ENCODE measurements at places on chromosomes 12 and 14. TPM values are rescaled to one million over a fixed set of nuclear protein-coding genes. Genes with fewer than 3 reads are reported as not detected.

DNA sequence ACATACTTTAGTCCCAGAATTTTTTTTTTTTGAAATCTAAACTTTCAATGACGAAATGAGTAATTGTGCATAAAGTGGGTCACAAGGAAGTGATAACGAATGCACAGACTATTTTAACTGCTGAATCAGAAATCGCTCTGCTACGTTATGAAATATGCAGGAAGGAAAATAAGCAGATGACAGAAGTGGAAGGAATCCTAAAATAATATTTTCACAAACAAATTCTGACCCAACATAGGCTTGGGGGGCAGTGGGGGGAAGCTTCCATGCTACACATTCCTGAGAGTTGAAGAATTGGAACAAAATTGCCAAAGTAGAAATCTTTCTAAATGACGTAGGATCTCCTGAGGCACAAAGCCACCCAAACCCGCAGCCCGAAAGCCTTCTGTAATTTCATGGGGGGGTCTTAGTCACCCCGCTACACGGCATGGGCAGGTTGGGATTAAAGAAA is 89.6 kb downstream of the ARF6 start:
- peaks cover 19% of the 10 kb centered on the region for H3K4me1 ChIP-seq
- H3K36me3 ChIP-seq, result no peaks in the 10 kb centered on the region
- no peaks in the 10 kb centered on the region for H3K27me3 ChIP-seq
- H3K4me3 ChIP-seq, result no peak overlapping the region

- no peaks in the 10 kb centered on the region for H3K27me3 ChIP-seq
- peak; percentile 76 for DNase-seq
- peaks cover 2% of the 10 kb centered on the region for H3K36me3 ChIP-seq
- H3K4me3 ChIP-seq, result no peak overlapping the region
Observed at GRCh38 chr12:124841558-124841945, 22.1 kb downstream of the SCARB1 start.

GRCh38 chr12:102215992-102216691 is 18.5 kb upstream of the PMCH start:
- no peaks in the 10 kb centered on the region for H3K36me3 ChIP-seq
- no peak overlapping the region for H3K27ac ChIP-seq
- no peak overlapping the region for H3K4me3 ChIP-seq

- H3K36me3 ChIP-seq, result no peaks in the 10 kb centered on the region
- H3K4me1 ChIP-seq, result no peaks in the 10 kb centered on the region
Observed at GRCh38 chr14:56150645-56151345, 32.6 kb downstream of the PELI2 start.

The HCAR1 gene
- polyA plus RNA-seq, result 0.46 TPM

The SLC8A3 gene
- polyA plus RNA-seq, result 0.42 TPM

GRCh38 chr12:49912345-49913255 is 8.9 kb upstream of the FAIM2 start:
- H3K4me3 ChIP-seq, result no peak overlapping the region
- H3K27me3 ChIP-seq, result peaks cover 6% of the 10 kb centered on the region
- no peaks in the 10 kb centered on the region for H3K36me3 ChIP-seq
- H3K4me1 ChIP-seq, result no peaks in the 10 kb centered on the region
- no peak for DNase-seq

DNA sequence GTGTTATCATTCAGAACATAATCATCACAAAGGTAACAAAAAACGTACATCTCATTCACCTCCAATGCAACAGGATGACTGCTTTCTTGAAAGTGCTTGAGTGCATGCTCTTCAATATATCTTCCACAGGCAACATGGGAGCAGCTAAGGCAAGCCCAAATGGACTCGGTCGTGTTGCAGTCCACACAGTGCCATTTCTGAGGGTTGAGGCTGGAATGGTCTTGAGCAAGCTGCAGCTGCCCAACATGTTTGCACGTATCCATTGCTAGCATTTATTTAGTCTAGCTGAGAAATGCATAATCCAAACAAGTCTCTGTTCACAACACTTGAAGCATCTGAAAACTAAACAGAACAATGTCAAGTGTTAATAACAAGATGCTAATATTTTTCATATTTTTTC is 17.3 kb downstream of the USP44 start:
- no peaks in the 10 kb centered on the region for H3K27me3 ChIP-seq
- H3K27ac ChIP-seq, result no peak overlapping the region
- H3K4me1 ChIP-seq, result peaks cover 2% of the 10 kb centered on the region
- DNase-seq, result no peak

DNA sequence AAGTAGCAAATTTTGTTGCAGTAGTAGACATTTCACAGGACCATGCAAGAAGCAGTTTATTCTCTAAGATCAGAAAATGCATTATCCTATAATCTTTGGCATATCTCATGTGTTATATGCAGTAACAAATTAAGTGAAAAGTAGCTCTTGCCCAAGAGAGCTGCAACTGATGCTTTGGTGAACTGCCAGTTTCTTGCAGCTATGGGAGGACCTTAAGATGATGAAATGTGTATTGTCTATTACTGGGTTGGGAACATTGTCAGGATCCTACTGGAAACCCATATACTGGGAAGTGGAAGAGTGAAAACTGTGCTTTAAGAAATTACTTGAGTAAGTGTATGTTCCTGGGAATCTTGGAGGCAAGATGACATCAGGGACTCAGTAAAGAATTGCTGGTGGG is 238.8 kb downstream of the DACT1 start:
- H3K4me3 ChIP-seq, result no peak overlapping the region
- no peaks in the 10 kb centered on the region for H3K27me3 ChIP-seq
- H3K4me1 ChIP-seq, result no peaks in the 10 kb centered on the region
- no peak for DNase-seq
- H3K27ac ChIP-seq, result no peak overlapping the region

DNA sequence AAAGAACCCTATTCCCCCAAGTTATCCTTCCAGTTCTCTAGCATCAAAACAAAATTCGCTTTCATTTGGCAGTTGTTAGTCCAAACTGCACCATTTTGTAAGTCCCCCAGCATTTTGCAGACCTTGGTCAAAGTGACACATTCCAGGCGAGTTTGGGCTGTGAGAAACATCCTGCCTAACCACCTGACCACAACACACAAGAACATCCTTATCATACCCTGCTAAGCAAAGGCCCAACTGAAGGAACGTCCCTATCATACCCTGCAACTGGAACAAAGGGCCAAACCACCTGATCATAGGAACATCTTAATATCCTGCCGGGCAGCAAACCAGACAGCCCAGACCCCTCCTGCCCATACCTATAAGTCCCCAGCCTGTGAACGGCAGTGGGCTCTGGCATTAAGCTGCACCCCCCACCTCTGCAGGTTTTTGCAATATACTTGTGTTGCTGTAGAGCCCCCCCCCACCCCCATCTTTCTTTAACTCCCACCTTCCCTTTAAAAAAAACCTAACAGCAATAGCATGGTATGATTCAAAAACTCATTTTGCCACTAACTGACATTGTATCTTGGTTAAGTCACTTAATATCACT is 2.7 kb downstream of the PCNX4 start:
- peaks cover 20% of the 10 kb centered on the region for H3K4me1 ChIP-seq
- H3K27me3 ChIP-seq, result no peaks in the 10 kb centered on the region
- H3K4me3 ChIP-seq, result no peak overlapping the region

- no peak overlapping the region for H3K27ac ChIP-seq
- H3K36me3 ChIP-seq, result peaks cover 18% of the 10 kb centered on the region
Observed at GRCh38 chr14:50773632-50774541, 57.1 kb downstream of the NIN start.

GRCh38 chr12:42584651-42585111 is 4.9 kb downstream of the PRICKLE1 start:
- H3K27ac ChIP-seq, result no peak overlapping the region
- H3K4me1 ChIP-seq, result peaks cover 11% of the 10 kb centered on the region
- no peaks in the 10 kb centered on the region for H3K36me3 ChIP-seq
- H3K27me3 ChIP-seq, result peaks cover 22% of the 10 kb centered on the region
- H3K4me3 ChIP-seq, result no peak overlapping the region
- DNase-seq, result no peak

- no peaks in the 10 kb centered on the region for H3K4me1 ChIP-seq
- no peak overlapping the region for H3K27ac ChIP-seq
- no peak overlapping the region for H3K4me3 ChIP-seq
- no peaks in the 10 kb centered on the region for H3K36me3 ChIP-seq
- H3K27me3 ChIP-seq, result no peaks in the 10 kb centered on the region
- no peak for DNase-seq
Observed at GRCh38 chr12:109764123-109764522, 50.5 kb downstream of the FAM222A start.

The GALNT9 gene
- polyA plus RNA-seq, result 4.5 TPM

GRCh38 chr12:19018302-19018970 is 111.1 kb upstream of the PLEKHA5 start:
- DNase-seq, result no peak
- no peak overlapping the region for H3K4me3 ChIP-seq
- no peak overlapping the region for H3K27ac ChIP-seq
- no peaks in the 10 kb centered on the region for H3K27me3 ChIP-seq
- no peaks in the 10 kb centered on the region for H3K36me3 ChIP-seq
- H3K4me1 ChIP-seq, result peaks cover 14% of the 10 kb centered on the region

The KRT86 gene
- 0.97 TPM for polyA plus RNA-seq

The CLEC4C gene
- polyA plus RNA-seq, result 0.07 TPM

- no peak overlapping the region for H3K27ac ChIP-seq
- H3K4me3 ChIP-seq, result no peak overlapping the region
- no peak for DNase-seq
- no peaks in the 10 kb centered on the region for H3K36me3 ChIP-seq
- peaks cover 3% of the 10 kb centered on the region for H3K4me1 ChIP-seq
Observed at GRCh38 chr12:20469300-20469699, 101.0 kb downstream of the PDE3A start.

DNA sequence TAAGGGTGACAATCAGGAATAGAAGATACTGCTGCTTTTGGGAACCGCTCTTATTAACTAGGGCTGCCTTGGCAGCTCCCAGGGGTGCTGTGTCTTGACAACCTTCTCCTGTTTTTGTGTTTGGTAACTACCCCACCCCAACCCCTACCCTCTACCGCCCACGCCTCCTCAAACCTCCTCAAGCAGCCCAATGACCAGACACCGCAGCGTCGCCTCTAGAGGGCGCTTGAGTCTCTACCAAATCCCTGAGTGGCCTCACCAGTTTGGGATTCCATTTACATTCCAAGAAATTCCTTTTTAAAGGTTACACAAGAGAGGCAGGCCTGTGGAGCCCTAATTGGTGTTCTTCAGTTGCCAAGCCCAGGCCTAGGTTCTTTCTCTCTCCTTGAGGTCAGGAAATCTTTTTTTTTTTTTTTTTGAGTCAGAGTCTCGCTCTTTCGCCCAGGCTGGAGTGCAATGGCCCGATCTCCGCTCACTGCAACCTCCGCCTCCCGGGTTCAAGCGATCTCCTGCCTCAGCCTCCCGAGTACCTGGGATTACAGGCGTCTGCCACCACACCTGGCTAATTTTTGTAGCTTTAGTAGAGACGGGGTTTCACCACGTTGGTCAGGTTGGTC is 72.4 kb upstream of the USP44 start:
- DNase-seq, result peak; percentile 62
- no peak overlapping the region for H3K27ac ChIP-seq
- H3K4me3 ChIP-seq, result no peak overlapping the region
- no peaks in the 10 kb centered on the region for H3K36me3 ChIP-seq

The NANOG gene
- polyA plus RNA-seq, result 0.10 TPM

DNA sequence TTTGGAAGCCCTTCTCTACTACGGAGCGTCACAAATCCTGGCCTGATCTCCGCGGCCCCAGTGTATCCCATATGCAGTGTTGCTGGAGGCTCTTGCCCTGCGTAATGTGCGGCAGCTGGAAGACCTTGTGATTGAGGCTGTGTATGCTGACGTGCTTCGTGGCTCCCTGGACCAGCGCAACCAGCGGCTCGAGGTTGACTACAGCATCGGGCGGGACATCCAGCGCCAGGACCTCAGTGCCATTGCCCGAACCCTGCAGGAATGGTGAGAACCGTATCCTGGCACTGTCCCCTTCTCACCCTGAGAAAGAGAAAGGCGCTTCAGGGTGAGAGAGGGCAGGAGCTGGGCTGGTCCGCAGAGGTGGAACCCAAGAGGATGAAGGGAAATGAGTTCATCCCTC is 5.3 kb downstream of the COPS7A start:
- H3K27me3 ChIP-seq, result no peaks in the 10 kb centered on the region
- no peak overlapping the region for H3K4me3 ChIP-seq
- peaks cover 5% of the 10 kb centered on the region for H3K4me1 ChIP-seq
- peaks cover 47% of the 10 kb centered on the region for H3K36me3 ChIP-seq
- DNase-seq, result no peak

The RGS6 gene
- polyA plus RNA-seq, result 2.7 TPM

DNA sequence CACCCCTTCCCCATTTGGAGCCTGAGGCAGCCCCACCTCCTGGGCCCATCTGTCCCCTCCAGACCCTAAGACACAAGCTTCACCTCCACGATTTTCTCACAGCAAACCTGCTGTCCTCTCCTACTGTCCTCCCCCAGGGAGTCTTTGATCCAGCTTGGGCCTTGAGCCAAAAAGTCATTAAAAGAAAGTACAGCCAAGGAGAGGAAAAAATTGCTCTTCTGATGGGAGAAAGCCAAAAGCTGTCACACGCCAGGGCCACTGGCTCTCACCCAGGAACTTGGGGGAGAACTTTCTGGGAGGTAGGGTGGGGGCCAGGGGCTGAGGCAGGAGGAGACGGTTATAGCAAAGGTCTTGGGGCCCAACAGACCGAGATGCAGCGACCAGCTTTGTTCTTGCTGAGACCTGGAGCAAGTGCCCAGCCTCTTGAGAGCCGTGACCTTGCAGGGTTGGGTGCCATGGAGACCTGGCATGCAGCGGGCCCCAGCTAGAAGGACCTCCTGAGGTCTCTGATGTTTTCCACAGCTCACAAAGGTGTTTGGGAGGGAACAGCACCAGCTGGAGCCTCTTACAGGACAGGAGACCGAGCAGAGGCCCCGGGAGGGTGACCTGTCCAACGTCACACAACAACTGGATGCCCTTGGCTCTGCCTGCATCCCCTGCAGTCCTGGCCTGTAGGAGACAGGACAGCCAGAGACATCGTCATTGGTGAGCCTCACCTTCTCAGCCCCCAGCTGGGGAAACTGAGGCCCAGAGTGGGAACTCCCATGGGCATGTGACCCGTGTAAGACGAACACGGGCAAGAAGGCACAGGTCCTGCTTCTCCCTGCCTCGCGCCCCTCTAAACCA is 124.5 kb downstream of the CALM1 start:
- no peak overlapping the region for H3K27ac ChIP-seq
- H3K4me3 ChIP-seq, result no peak overlapping the region
- DNase-seq, result no peak
- H3K36me3 ChIP-seq, result no peaks in the 10 kb centered on the region
- H3K4me1 ChIP-seq, result peaks cover 40% of the 10 kb centered on the region

The CCDC197 gene
- polyA plus RNA-seq, result not detected

The ANKRD33 gene
- polyA plus RNA-seq, result 0.06 TPM

- DNase-seq, result no peak
- no peak overlapping the region for H3K4me3 ChIP-seq
- no peaks in the 10 kb centered on the region for H3K4me1 ChIP-seq
Observed at GRCh38 chr14:63614679-63615363, 26.9 kb downstream of the WDR89 start.

GRCh38 chr12:26255893-26256645 is 60.7 kb downstream of the SSPN start:
- no peak for DNase-seq
- no peaks in the 10 kb centered on the region for H3K36me3 ChIP-seq
- H3K4me1 ChIP-seq, result no peaks in the 10 kb centered on the region
- no peaks in the 10 kb centered on the region for H3K27me3 ChIP-seq
- H3K27ac ChIP-seq, result no peak overlapping the region
- H3K4me3 ChIP-seq, result no peak overlapping the region
